Stimulated activated CD8-positive, alpha-beta memory T cell treated with anti-CD3 and anti-CD28 coated beads, Interleukin-15, amount 100 ng/mL, for 24 hours (primary cell): ENCODE measurements at places on chromosomes 12 and 14.

GRCh38 chr14:61654026-61654425 is 41.3 kb upstream of the HIF1A start:
- no peak for DNase-seq

- DNase-seq = no peak
Observed at GRCh38 chr14:59310633-59311032, 122.2 kb downstream of the DAAM1 start.

GRCh38 chr12:6828781-6829535 is 751 bp downstream of the P3H3 start:
- no peak for DNase-seq

- DNase-seq = no peak
Observed at GRCh38 chr12:4450551-4451112, 5.0 kb upstream of the FGF6 start.

- DNase-seq = no peak
Observed at GRCh38 chr14:103801459-103801858, 45.9 kb downstream of the PPP1R13B start.

GRCh38 chr12:11130999-11131398 is 3.4 kb downstream of the TAS2R30 start:
- no peak for DNase-seq

- DNase-seq = no peak
Observed at GRCh38 chr14:65753061-65753460, 340.5 kb downstream of the FUT8 start.

GRCh38 chr14:67610491-67610890 is 9.2 kb upstream of the ARG2 start:
- DNase-seq = no peak
